ENCODE measurements at places on chromosomes 11 and 22.

DNA sequence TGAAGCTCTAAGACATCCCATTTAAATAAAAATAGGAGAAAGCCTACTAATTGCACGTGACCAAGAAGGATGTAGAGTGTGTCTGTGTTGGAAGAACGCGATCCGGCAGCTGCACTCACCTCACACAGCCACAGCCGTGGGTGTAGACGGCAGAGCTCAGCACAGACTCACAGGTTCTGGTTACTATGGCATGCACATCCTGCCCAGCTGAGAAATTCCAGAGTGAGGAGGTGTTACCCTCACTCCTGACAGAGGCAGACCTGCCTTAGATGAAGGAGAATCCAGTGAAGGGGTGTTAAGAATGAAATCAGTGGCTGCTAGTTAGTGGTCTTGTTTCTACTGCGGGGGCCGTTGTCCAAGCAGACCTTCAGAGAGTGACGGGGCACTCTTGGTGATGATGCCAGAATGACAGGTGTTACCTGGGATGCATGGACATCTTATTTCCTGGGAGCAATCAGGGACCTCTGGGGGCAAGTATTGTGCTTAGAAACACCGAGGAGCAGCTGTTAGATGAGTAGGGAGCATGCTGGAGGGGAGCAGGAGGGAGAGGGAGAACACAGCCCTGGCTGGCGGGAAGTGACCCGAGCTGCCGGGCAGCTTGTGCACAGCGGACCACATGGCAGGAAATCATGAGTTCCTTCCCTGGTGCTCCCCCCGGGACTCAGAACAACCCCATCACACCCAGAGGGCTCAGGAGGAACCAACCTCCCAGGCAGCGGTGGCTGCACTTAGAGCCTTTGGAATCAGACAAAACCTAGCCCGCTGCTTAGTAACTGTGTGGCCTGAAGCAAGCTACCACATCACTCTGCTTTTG, 12.3 kb downstream of the KCNJ5 start:
- peak; percentile 52 for DNase-seq

DNA sequence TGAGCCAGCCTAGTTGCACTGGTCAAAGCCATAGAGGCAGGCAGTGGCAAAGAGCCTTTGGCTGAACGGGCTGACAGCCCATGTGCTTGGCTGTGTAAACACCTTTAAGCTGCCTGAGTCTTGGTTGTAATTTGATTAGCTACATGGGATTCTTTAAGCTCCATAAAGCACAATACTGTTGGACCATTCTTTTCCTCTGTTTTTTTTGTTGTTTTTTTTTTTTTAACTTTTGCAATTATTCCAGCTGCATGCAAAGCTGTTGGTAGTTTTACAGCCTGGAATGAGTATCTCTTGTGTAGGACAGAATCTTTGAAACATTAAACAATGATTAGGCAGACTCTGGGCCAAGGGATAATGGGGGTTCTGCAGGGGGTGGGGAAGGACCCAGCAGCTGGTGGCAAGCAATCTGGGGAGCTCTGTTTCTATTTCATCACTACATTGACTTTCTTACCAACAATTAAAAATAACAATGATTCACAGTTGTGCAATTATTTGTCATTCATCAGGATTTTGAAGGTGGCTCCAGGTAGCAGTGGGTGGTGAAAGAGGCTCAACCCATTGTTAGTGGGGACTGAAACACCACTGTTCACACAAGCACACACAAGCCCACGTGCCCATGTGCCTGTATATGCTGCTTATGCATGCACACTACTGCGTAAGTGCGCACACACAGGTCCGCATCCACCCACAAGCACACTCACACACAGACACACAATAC, 69.5 kb upstream of the CSNK2A3 start:
- no peak for DNase-seq

DNA sequence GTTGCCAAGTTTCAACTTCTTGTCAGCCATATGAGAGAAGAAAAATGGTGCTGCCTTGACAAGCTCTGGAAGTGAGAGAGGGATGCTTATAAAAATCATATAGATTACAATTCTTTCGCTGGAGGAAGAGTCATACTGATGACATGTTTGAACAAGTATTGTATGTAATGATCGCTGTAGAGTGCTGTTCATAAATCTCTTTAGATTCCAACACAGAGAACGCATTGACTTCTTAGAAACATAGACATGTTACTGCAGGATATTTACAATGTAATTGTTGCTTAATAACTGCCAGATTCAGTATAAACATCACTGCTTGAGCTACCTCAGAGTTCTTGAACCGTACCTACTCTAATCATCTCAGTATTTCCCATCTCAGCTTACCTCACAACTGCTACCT, 571.6 kb downstream of the LUZP2 start:
- no peak for DNase-seq

- DNase-seq: no peak
These were observed 43.0 kb upstream of the KCNQ1OT1 start for GRCh38 chr11:2742611-2743426.

DNA sequence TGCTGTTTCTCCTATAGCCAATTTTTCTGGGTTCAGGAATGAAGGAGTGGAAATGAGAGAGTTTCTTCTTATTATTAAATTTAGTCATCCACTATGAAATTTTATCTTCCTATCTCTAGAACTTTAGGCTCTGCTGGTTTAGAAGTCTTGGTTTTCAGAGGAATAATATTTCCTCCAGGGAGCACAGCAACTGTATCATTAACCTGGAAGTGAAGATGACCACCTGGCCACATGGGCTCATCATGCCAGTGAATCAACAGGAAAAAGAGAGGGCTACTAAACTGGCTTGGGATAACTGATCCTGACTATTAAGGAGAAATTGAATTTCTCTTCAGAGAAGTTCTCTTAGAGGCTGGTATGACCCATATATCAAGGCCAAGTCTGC, 44.4 kb downstream of the ADM start:
- no peak for DNase-seq

DNA sequence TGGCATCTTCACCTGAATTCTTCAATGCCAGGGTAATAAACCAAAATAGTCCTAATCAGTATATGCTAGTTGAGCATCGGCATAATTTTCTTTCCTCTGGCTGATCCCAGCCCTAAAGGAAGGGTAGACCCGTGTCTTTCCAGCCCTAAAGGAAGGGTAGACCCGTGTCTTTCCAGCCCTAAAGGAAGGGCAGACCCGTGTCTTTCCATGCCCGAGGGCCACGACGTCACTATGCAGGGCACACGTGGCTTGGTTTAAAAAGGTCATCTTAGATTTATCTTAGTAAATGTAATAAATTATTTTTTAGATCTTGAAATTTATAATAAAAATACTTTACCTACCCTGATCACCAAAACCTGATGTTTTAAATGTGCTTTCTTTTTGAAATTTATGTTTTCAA, 45.5 kb downstream of the BID start:
- DNase-seq: no peak

DNA sequence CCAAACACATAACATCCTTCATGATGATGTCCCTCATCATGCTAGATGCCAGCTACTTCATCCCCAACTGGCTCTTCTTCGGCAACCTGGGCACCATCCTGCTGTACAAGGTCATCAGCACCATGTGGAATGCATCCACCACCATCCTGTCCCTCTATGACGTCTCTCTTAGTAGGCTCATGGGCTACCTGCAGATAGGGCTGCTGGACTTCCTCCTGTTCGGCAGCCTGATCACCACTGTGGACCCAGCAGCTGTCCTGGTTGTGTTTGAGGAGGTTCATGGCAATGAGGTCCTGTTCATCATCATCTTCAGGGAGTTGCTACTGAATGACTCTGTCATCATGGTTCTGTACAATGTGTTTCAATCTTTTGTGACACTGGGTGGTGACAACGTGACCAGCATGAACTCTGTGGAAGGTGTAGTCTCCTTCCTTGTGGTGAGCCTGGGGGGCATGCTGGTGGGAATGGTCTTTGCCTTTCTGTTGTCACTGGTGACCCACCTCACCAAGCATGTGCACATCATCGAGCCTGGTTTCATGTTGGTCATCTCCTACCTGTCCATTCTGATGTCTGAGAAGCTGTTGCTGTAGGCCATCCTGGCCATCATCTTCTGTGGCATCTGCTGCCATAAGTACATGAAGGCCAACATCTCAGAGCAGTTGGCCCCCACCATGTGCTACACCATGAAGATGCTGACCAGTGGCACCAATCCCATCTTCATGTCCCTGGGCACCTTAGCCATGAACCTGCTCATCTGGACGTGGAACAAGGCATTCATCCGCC, 120.7 kb upstream of the SERPIND1 start:
- no peak for DNase-seq

GRCh38 chr11:117839380-117839881, 14.9 kb upstream of the FXYD2 start:
- no peak for DNase-seq

GRCh38 chr11:61912530-61912898, 4.9 kb downstream of the RAB3IL1 start:
- DNase-seq: no peak

DNA sequence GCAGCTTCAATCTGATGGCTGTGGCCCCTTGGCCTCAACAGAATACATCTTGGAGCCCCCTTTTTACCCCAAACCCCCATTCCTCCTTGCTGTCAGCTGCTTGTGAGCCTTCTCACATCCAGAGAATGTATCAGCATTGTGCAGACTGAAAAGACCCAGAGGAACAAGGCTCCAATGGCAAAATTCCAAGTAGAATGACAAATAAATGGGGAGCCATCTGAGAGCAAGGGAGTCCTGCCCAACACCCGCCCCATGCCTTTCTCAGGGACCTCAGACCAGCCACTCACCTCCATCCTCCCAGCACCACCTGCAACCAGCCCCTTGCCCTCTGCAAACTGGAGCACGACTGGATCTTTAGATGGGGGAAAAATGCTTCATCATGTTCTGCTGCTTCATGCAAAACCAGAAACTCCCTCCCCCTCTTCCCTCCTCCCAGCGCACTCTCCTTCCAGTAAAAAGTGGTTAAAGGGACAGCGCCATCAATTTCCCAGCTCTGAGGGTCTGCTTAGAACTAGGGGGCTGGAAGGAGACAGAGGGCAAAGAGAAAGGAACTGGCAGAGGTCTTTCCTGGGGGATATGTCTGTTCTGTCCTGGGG, 2.2 kb upstream of the NEFH start:
- peak; percentile 50 for DNase-seq

DNA sequence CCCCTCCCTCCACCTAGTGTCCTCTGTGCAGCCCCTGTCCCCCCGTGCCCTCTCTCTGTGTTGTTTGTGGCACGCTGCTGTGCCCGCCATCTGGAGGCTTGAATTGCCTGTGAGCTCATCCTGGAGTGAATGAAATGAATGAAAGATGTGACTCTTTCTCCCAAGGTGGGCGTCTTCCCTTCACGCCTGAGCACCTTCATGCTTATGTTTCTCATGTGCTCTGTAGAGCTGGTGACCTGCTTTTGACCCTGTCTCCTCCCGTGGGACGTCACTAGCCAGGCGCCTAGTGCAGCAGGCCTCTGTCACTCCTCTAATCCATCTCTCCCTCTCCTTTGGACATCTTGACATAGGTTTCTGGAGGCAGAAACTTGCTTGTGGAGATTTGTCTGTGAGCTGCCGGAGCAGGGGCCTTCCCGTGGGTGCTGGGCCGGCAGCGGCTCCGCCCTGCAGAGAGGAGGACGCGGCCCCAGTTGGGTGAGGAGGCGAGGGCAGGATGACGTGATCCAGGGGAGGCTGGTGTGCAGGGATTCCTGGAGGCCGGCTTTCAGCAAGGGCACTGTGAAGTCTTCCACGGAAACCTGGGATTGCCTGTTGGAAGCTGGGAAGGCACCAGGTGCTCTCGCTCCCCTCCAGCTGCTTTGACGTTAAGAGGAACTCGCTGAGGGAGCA, 40.6 kb downstream of the MUC6 start:
- DNase-seq: peak; percentile 42

DNA sequence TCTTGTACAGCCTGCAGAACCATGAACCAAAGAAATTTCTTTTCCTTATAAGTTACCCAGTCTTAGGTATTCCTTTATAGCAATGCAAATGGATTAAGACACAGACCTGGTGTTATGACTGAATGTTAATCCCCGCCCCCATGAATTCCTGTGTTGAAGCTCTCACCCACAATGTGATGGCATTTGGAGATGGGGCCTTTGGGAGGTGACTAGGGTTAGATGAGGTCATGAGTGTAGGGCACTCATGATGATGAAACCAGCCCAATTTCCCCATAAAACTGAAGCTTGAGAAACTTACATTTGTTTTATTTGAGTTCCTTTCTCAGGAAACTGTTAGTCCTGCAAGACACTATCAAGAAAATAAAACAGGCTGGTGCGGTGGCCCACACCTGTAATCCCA, 115.8 kb upstream of the THY1 start:
- DNase-seq: no peak

DNA sequence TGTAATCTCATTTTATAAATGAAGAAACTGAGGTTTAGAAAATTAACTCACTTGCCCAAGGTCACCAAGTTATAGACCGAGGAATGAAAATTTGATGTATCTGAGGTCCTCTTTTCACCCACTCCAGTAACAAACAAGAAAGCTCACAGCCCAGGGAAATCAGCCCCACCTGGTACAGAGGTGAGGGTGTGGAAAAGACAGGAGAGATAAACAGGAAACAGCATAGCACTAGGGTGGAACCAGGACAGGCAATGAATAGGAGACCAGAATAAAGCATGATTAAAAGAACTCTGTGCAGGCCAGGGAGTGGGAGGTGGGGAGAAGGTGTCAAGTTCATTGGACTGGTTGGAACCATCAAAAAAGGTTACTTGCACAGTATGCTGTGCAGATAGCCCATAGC, 46.2 kb upstream of the SMCO4 start:
- no peak for DNase-seq

- no peak for DNase-seq
These were observed 539.6 kb upstream of the LRRC4C start for GRCh38 chr11:41999066-41999465.

GRCh38 chr22:23698673-23699235, 7.9 kb downstream of the RGL4 start:
- no peak for DNase-seq

DNA sequence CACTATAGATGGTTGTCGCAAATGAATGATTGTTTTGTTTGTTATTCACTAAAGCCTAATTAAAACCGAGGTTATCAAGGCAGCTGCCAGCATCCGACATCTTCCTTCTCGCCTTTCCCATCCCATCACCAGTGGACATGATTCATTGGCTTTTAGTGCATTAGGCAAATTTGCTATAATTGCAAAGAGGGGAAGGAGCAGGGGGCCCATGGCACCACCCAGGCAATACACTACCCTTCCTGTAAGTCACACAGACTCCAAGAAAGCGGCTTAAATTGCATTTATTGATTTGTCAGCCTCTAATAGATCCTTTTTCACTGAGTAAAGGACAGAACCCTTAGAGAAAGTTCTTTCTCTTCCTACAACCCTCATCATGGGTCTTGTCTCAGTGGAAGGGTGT, 169.2 kb upstream of the NCAM1 start:
- no peak for DNase-seq
